ENCODE measurements at places on chromosomes 2 and 18.

GRCh38 chr2:111930409-111930808, 32.0 kb downstream of the MERTK start:
- DNase-seq, result no peak

GRCh38 chr2:26017464-26018183, 16.3 kb upstream of the RAB10 start:
- no peak for DNase-seq

- DNase-seq, result no peak
These were observed 3.9 kb upstream of the IL1R2 start for GRCh38 chr2:101987832-101988231.

GRCh38 chr2:224973112-224974016, 68.9 kb downstream of the DOCK10 start:
- peak; percentile 49 for DNase-seq

DNA sequence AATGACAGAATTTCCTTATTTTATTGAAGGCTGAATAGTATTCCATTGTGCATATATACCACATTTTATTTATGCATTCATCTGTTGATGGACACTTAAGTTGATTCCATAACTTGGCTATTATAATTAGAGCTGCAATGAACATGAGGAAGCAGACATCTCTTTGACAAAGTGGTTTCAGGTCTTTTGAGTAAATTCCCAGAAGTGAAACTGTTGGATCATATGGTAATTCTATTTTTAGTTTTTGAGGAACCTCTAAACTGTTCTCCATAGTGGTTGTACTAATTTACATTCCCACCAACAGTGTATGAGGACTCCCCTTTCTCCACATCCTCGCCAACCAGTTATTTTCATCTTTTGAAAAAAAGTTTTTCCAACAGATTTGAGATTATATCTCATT, 77.5 kb downstream of the TMEM200C start:
- DNase-seq, result no peak

- no peak for DNase-seq
These were observed 76.5 kb downstream of the STRN start for GRCh38 chr2:36889795-36890194.

GRCh38 chr2:220279372-220279771, 651.9 kb downstream of the SLC4A3 start:
- DNase-seq, result no peak

- no peak for DNase-seq
These were observed 8.4 kb upstream of the TRABD2A start for GRCh38 chr2:84889332-84889731.

GRCh38 chr18:47108998-47109405, 41.3 kb downstream of the HDHD2 start:
- no peak for DNase-seq

DNA sequence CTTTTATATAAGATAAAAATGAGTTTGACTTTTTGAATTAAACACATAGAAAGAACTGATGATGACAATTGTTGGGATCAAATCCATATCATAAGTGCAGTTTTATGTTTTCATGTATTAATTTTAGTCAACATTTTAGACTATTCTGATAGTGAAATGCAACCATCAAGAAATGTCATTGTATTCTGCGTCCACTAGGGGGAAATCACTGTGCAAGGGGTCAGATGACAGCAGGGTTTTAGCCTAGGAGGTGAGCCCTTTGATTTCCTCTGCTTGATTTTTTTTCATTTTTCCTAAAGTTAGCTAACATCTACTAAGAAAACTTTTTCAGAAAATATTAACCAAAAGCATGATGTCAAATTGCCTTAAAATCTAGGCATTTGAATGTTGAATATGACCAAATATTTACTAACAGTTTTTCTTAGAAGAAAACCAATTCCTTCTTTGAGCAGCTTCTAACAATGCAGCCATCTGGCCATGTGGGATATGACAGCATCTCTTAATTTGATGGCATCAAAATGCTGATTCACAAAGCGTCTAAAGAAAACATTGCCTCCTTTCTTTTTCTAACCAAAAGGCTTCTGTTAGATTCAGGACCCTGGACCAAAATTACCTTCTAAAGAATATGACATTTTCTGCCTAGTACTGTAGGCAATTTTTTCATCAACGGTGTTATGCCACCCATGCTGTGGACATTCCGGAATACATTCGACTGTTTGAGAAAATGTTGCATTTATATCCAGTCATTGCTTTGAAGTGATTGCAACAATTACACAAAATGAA, 141.5 kb downstream of the SPHKAP start:
- DNase-seq, result no peak

GRCh38 chr2:75558786-75559679, 1.7 kb downstream of the EVA1A start:
- DNase-seq, result no peak

DNA sequence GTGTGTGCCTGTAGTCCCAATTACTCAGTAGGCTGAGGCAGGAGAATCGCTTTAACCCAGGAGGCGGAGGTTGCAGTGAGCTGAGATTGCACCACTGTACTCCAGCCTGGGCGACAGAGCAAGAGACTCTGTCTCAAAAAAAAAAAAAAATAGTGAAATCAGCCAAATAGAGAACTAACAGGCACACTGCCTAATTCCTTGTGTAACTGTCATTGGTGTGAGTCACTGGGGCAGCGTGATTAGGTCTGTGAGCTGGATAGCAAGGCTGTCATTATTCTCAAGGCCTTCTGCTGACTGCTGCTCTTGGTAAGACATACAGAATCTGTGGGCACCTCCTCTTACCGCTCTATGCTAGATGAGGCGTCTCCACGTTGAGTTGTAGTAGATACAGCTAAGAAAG, 270.3 kb downstream of the NEDD4L start:
- DNase-seq, result no peak

GRCh38 chr2:234587341-234588053, 90.6 kb upstream of the ARL4C start:
- no peak for DNase-seq
